GOT3 (cell line): ENCODE measurements at places on chromosomes 2 and 18.
A peak's percentile ranks its signal among the peaks of the same experiment; 100 is the strongest.

DNA sequence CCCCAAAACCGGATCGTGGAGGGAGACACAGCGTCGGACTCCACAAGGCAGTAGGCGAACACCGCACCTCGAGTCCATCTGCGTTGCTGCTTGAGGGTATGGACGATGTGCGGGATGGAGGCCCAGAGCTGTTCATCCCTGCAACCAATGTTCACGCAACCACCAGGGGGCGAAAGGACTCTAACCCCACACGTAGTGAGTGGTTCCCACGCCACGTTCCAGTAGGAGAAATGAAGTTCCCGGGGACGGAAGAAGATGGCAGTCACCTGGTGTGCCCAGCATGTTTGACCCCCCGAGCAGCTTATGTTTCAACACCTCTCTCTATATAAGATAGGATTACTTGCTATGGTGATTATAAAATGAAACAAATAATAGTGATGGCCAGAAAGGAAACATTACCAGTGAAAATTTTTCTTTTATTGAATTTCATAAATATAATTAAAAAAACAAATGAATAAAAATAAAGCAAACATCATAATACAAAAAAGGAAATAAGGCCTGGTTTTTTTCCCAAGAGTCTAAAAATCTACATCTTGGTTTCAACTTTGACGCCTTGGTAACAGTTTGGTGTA lies 184.3 kb downstream of the SH3BP4 start:
- peak; percentile 49 for DNase-seq

- DNase-seq: no peak
Measured at GRCh38 chr2:61550375-61551209, 12.4 kb upstream of the XPO1 start.

GRCh38 chr2:101820519-101820918 lies 123.0 kb downstream of the MAP4K4 start:
- DNase-seq: no peak

- no peak for DNase-seq
Measured at GRCh38 chr2:224190936-224191270, 151.8 kb upstream of the SERPINE2 start.

GRCh38 chr18:63930773-63931354 lies 18.2 kb upstream of the HMSD start:
- no peak for DNase-seq

DNA sequence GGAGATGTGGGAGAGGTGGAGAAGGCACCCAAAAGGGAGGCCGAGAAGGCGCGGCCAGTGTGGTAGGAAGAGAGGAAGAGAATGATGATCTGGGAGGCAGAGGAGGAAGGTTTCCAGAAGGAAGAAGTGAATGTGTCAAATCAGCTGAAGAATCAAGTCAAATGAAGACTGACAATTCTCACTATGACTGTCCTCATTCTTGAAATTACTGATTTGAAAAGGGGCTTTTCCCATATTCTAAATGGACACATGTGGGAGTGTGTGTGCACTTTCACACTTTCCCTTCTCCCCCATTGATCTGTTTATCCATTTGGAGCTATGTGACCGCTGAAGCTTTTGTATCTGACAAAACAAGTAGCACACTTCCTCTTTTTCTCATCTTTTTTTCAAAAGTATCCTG lies 6.1 kb downstream of the AFF3 start:
- DNase-seq: no peak

- DNase-seq: no peak
Measured at GRCh38 chr2:174399171-174399570, 3.6 kb downstream of the SCRN3 start.

DNA sequence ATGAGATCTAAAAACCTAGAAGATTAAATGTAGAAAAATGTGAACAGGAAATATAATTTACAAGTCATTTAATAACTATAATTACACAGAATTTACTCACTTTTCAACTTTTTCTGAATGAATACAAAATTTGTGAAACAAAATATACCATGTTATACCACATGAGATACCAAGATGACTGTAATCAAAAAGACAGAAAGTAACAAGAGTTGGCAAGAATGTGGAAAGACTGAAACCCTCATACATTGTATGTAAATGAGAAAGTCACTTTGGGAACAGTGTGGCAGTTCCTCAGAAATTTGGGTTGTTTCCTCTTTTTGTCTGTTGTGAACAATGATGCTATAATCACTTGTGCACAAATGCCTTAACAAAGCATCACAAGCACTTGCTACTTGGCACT lies 145.4 kb upstream of the ZNF804A start:
- no peak for DNase-seq

GRCh38 chr18:39346916-39347315 lies 1781.3 kb upstream of the CELF4 start:
- no peak for DNase-seq

DNA sequence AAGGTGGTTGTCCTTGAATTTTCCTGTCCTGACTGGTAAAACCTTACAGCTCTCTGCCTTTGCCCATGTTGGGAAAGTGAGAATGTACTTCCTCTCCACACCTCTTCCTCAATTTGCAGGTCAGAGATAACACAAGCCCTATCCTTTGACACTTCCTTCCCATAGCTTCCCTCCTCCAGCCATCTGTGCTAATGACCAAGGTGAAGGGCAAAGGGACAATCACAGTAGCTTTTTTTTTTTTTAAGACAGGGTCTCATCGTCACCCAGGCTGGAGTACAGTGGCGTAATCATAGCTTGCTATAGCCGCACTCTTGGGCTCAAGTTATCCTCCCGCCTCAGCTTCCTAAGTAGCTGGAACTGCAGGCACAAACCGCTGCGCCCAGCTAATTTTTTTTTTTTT lies 24.3 kb upstream of the STPG4 start:
- DNase-seq: no peak

- no peak for DNase-seq
Measured at GRCh38 chr2:9262671-9263171, 56.1 kb downstream of the ASAP2 start.
